CD14-positive monocyte (primary cell): ENCODE measurements at places on chromosomes 2 and 18. TPM values are rescaled to one million over a fixed set of nuclear protein-coding genes. Genes with fewer than 3 reads are reported as not detected.

DNAJC5G gene
- not detected in 2 replicates for polyA plus RNA-seq

CYP27C1 gene
- not detected in 2 replicates for polyA plus RNA-seq

CYP1B1 gene
- 162 TPM for polyA plus RNA-seq

UGT1A3 gene
- not detected in 2 replicates for polyA plus RNA-seq

SLC19A3 gene
- polyA plus RNA-seq, result not detected

LIMS2 gene
- polyA plus RNA-seq, result 0.23 and 0.36 TPM in 2 replicates

ERMN gene
- polyA plus RNA-seq, result not detected

GPC1 gene
- not detected for polyA plus RNA-seq

REEP1 gene
- polyA plus RNA-seq, result not detected

CHST9 gene
- not detected for polyA plus RNA-seq

SGPP2 gene
- polyA plus RNA-seq, result 0.03 TPM in 1 of 2 replicates, not detected in the other

FAM237A gene
- polyA plus RNA-seq, result not detected

GRCh38 chr18:68340606-68341005 lies 374.3 kb downstream of the TMX3 start:
- DNase-seq, result no peak

GRCh38 chr2:53568469-53568868 lies 199.1 kb upstream of the CHAC2 start:
- no peak for DNase-seq

DNA sequence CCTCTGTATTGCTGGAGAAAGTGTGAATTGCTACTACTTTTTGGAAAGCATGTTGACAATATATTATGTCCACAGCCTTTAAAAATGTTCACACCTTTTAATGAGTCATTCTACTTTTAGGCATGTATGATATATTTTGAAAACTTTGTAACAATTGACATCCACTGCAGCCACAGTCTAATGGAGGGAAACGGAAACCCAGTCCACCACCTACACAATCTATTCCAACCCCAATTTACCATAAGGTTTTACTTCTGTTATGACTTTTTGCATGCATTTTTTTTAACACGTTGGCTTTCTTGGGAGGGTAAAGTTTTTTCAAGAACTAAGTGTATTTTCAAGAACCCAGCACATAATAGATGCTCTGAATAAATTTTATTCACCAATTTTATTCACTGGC lies 38.5 kb upstream of the ATP8B1 start:
- DNase-seq, result no peak

DNA sequence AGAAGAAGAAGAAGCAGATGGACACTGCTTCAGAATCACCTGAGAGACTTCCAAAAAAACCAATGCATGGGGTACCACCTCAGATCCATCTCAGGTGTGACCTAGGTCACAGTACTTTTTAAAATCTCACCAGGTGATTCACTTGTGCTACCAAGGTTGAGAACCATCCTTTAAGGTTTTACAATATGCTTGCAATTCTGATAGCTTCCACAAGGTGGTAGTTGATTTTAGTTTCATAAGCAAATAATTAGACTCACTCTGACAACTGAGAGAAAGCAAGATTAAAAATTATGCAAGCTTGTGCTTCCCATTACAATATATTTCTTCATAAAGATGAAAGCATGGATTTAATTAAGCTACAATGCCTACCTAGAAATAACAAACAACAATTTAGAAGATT lies 355.1 kb downstream of the EN1 start:
- no peak for DNase-seq

GRCh38 chr2:111710613-111711012 lies 173.4 kb downstream of the ANAPC1 start:
- DNase-seq, result no peak

DNA sequence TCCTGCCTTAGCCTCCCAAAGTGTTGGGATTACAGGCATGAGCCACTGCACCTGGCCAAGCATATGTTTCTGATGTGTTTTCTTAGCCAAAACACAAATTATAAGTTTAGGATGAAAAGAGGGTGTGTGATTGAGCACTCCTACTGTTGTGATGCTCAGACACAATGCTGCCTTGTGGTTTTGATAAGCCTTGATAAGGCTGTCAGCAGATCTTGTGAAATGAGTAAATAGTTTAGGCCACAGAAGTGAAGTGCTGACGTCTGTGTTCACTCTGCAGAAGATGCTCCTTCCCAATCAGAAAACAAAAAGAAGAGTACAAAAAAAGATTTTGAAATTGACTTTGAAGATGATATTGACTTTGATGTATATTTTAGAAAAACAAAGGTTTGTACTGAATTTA lies 24.3 kb downstream of the NCAPH start:
- no peak for DNase-seq

DNA sequence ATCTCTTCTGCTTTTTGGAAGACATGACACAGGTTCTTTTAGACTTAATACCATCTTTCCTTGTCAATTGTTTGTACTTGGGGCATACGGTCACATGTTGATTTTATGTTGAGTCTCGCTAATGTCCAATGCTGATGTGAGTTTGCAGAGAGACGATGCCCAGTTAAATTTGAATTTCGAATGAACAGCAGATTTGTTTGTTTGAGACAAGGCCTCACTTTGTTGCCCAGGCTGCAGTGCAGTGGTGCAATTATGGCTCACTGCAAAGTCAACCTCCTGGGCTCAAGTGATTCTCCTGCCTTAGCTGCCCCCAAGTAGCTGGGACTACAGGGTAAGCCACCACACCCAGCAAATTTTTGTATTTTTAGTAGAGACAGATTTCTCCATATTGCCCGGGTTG lies 473.5 kb downstream of the RIT2 start:
- DNase-seq, result no peak

GRCh38 chr18:12686100-12686499 lies 16.4 kb downstream of the CEP76 start:
- DNase-seq, result no peak

DNA sequence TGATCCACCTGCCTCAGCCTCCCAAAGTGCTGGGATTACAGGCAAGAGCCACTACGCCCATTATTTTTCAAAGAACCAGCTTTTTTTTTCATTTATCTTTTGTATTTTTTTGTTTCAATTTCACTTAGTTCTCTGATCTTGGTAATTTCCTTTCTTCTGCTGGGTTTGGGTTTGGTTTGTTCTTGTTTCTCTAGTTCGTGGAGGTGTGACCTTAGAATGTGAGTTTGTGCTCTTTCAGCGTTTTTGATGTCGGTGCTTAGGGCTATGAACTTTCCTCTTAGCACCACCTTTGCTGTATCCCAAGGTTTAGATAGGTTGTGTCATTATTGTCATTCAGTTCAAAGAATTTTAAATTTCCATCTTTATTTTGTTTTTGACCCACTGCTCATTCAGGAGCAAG lies 86.7 kb upstream of the MSTN start:
- DNase-seq, result no peak

- DNase-seq, result no peak
Measured at GRCh38 chr2:236673823-236674185, 104.2 kb downstream of the ACKR3 start.

GRCh38 chr18:32915516-32915915 lies 142.7 kb upstream of the KLHL14 start:
- no peak for DNase-seq

DNA sequence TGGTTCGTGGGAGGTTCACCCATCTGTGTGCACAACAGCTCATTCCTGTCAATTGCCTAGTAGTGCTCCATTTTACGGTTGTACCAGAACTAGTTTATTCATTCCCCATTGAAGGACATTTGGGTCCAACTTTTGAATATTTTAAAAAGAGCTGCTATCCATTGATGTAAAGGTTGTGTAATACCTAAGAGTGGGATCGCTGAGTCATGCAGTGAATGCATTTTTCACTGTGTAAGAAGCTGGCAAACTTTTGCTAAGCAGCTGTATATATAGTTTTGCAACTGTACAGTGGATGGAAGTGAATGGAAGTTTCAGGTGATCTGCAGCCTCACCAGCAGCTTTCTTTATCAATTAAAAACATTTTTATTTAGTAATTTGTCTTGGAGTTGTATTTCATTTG lies 104.5 kb downstream of the DCDC2C start:
- DNase-seq, result no peak

DNA sequence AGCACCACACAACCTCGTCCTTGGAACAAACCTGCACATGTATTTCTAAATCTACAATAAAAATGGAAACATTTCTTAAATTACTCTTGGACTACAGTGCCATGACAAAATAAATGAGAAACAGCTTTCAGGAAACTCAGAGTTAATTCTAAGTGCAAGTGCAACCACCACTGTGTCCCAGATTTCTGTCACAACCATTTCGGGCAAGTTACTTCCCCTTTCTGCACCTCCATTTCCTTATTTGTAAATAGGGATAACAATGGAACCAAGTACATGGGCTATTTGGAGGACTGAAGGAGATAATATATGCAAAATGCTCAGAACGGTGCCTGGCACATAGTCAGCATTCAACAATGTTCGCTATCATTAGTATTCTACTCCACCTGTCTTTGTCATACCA lies 93.2 kb downstream of the CACNB4 start:
- DNase-seq, result peak; percentile 41

DNA sequence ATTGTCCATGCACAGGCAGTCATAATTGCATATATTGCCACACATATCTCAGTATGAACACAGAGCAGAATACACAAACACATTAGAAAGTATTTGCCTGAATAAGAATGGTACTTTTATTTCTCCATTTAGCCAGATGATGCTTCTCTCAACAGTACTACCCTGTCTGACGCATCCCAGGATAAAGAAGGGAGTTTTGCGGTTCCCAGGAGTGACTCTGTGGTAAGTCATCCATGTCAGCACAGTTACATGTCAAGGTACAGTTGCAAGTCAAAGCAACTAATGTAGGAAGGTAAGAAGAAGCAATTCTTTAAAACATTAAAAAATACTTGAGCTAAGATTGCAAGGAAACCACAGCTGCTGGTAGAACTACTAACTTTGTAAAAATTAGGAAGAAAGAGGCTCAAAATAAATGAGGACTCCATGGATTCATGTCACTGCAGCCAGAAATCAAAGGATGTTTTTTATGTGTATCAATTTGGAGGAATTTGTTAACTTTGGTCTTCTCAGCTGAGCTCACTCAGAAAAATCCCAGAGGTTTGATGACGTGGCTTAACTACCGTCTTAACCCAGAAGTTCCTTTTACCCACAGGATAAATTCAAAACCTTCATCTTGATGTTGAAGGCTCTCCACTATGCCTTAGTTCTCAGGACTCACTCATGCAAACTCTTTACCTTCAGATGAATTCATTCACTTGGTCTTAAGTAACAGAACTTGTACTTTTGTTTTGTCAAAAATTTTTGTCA lies 130.3 kb downstream of the ARHGAP28 start:
- no peak for DNase-seq

DNA sequence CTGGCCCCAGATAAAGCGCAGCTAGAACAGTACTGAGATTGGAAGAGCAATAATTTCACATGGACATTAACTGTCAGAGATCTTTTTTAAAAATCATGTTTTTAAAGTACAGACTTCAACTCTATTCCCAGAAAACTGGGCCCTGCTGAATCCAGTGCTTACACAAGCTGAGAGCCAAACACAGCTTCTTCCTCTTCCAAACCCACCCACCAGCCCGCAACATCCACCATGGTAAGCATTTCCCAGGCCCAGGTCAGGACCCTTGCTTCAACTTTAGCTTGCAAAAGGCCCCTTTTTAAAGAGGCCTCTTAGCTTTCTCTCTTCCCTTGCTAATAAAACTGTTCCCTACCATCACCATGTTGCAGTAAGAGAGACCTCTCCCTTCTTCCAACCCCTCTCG lies 2.1 kb downstream of the AAK1 start:
- DNase-seq, result no peak

DNA sequence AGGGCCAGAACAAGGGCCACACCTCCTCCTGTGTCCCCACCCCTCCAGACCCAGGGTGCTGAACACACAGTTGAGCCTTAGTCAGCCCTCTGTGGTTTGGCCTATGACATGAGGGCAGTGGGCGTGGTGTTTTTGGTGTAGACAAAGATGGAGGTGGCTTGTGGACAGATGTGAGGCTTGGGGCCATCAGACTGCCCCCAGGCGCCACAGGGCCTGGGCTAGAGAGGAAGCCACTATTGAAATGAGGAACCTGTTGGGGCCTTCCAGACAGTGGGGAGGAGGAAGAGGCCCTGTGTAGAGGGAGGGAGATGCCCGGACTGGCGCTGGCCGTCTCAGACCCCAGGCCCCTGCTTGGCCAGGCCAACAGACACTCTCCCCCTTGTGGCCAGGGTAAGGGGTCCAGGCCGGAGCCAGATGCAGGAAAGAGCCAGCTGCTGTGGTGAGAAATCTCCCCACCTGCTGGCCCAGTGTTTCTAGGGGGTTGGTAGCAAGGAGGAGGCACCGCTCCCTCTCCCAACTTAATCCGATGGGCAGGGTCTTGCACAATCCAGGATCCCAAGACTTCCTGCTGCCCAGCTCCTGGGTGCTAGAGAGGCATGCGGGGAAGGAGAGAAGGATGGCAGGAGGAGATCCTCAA lies 53.8 kb downstream of the SMAD7 start:
- DNase-seq, result peak; percentile 100

DNA sequence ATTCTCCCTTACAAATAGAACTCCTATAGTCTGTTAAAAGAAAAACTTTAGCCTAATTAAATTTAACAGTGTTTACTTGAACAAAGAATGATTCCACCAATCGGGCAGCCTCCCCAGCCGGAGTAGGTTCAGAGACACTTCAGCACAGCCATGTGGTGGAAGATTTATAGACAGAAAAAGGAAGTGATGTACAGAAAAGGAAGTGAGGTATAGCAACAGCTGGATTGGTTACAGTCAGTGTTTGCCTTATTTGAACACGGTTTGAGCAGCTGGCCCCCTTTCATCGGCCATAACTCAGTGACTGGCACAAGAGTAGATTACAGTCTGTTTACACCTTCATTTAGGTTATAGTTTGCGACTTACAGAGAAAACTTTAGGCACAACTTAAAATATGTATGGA lies 2.1 kb upstream of the SKA1 start:
- DNase-seq, result peak; percentile 16

GRCh38 chr2:830419-831224 lies 120.0 kb upstream of the SNTG2 start:
- no peak for DNase-seq

DNA sequence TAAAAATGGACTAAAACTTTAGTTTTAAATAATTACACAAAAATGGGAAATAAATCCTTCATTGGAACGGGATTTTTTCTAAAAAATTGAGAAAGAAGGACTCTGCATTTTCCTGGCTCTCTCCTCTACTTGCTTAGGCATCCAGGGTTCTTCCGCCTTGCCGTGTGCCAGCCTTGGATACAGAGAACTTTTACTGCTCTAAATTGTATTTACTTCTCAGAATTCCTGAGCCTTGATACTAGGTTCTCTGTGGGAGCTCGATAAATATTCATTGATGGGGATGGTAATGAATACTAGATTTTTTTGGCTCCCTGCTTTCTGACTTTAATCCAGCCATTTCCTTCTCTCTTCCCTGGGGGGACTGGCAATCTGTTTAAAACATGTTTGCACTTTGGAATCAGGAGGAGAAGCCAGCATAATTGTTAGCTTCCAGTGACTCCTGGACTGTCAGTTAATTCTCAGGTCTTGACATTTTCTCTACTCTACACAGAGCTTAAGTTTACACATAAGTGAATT lies 746.1 kb upstream of the LRRTM1 start:
- DNase-seq, result no peak
